Upper lobe of left lung (tissue), 6 donors: ENCODE measurements at places on chromosomes 7 and 10. TPM values are rescaled to one million over a fixed set of nuclear protein-coding genes. Genes with fewer than 3 reads are reported as not detected.

The NUDT5 gene
- total RNA-seq = 49.1 TPM

GRCh38 chr10:50999163-50999562 lies 75.1 kb upstream of the PRKG1 start:
- H3K4me1 ChIP-seq = no peaks in the 10 kb centered on the region
- H3K27ac ChIP-seq = no peak overlapping the region
- no peaks in the 10 kb centered on the region for H3K27me3 ChIP-seq
- no peak for DNase-seq
- no peak overlapping the region for H3K4me3 ChIP-seq
- H3K36me3 ChIP-seq = no peaks in the 10 kb centered on the region

DNA sequence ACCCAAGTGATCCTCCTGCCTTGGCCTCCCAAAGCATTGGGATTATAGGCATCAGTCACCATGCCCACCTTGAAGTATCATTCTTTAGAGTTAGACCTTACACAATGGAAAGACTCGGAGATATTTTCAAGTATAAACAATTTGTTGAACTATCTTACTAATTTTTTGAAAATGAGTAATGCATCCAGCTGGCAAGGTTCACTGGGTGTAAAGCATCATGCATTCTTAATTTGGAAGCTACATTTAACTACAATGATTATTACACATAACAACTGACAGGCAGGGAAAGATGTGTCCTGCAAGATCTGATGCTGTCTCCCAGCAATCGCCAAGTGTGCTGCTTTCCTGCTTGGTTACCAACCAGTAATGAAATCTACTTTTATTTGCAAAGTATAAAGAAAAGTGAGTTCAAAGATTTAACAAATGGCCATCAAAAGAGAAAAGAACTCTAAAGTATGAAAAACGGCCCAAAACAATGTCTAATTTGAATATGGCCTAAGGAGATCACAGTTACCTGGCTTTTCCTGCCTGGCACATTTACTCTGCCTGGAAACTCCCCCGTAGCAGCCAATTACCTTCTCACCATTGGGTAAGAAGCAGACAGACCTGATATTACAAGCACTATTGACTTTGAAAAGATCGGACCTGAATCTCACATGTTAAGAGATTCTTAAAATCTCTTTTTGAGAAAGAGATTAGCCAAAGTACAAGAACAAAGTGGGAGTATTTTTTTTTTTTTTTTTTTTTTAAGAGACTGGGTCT lies 59.3 kb upstream of the NMT2 start:
- no peak overlapping the region for H3K27ac ChIP-seq
- DNase-seq = no peak
- no peaks in the 10 kb centered on the region for H3K36me3 ChIP-seq
- H3K4me3 ChIP-seq = no peak overlapping the region

DNA sequence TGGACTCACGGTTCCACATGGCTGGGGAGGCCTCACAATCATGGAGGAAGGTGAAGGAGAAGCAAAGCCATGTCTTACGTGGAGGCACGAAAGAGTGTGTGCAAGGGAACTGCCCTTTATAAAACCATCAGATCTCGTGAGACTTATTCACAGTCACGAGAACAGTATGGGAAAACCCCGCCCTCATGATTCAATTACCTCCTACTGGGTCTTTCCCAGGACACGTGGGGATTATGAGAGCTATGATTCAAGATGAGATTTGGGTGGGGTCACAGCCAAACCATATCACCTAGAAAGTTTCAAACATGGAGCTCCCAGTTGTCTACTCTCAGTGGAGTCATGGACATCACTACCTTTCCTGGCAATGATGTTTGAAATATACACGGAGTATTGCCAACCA lies 49.6 kb downstream of the CYCS start:
- no peaks in the 10 kb centered on the region for H3K36me3 ChIP-seq
- H3K27me3 ChIP-seq = no peaks in the 10 kb centered on the region
- H3K4me1 ChIP-seq = no peaks in the 10 kb centered on the region
- no peak overlapping the region for H3K4me3 ChIP-seq
- DNase-seq = no peak

- H3K4me3 ChIP-seq = peak within 1 kb of the TSS; percentile 81
- H3K36me3 ChIP-seq = no peaks in the 10 kb centered on the region
- DNase-seq = peak; percentile 97
- H3K4me1 ChIP-seq = peaks cover 27% of the 10 kb centered on the region
Observed at GRCh38 chr10:116742367-116743265, at the start of gene HSPA12A. TSS of gene HSPA12A (minus strand) at chr10:116742566. CDS start at chr10:116742469, 97 bp downstream.

DNA sequence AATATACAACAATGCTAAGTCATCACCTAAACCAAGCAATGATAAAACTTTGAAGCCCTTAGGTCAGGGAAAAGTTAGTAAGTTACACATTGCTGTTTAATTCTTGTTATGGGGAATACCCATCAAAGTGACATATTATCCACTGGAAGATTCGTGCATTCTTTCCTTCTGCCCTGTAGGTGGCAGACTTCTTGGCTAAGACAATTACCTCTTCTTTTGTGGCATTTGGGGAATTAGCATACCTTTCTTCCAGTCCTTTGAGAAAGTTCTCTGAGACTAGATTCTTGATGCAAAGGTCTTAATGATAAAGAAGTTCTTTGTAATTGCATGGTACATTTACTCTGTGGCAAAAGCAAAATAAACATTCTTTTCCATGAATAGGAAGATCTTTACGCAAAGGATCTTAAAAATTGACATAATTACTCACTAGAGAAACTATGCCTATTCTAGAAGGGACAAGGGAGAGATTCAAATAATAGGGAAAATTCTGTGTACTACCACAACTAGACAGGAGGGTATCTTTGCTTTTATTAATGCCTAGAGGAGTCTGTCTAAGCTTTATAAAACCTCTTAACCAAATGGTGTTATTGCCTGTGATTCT lies 395.9 kb downstream of the GRM8 start:
- H3K27ac ChIP-seq = no peak overlapping the region
- no peak for DNase-seq
- H3K36me3 ChIP-seq = no peaks in the 10 kb centered on the region
- no peak overlapping the region for H3K4me3 ChIP-seq

- H3K27me3 ChIP-seq = no peaks in the 10 kb centered on the region
- H3K4me1 ChIP-seq = no peaks in the 10 kb centered on the region
- no peak overlapping the region for H3K4me3 ChIP-seq
- no peaks in the 10 kb centered on the region for H3K36me3 ChIP-seq
- no peak overlapping the region for H3K27ac ChIP-seq
Observed at GRCh38 chr7:22074897-22075296, 129.2 kb upstream of the CDCA7L start.
